DMS 273 treated with DMSO at 0.1 percent for 48 hours (cell line): ENCODE measurements at places on chromosomes 4 and X.

DNA sequence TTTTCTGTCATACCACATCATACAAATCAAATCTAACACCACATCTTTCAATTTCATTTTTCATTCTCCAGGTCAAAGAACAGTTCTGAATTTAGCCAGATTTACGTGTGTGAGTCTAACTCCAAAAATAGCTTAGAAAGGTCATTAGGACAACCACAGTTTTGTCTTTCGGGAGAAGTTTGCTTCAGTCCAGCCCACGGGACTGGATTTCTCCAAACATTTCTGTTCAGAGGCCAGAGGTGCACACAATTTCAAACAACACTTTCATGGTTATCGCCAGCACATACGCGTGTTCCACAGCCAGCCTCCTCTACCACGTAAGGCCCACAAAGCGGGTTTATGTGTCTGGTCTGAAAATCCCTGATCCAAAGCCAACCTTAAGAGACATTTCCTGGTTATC is 65.9 kb downstream of the VEGFC start:
- no peak for DNase-seq

GRCh38 chrX:81377329-81377728 is 175.4 kb downstream of the SH3BGRL start:
- no peak for DNase-seq

GRCh38 chr4:153471698-153472093 is 5.5 kb downstream of the TMEM131L start:
- no peak for DNase-seq

DNA sequence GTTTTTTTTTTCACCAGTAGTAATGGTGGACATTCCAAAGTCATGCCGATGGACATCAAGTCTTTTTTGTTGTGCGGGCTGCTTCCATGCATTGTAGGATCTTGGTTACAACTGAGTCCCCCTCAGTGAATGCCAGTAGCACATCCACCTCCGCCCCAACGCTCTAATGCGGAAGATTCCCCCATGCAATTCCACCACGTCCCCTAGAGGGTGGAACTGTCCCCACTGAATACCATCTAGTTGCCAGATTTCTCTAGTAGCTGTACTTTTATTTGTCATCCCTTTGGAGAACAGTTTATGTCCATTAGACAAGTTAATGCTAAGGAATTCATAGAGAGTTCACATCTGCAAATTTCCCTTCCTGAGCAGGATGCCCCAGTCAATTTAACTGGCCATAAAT is 6.7 kb downstream of the SHISA3 start:
- no peak for DNase-seq

DNA sequence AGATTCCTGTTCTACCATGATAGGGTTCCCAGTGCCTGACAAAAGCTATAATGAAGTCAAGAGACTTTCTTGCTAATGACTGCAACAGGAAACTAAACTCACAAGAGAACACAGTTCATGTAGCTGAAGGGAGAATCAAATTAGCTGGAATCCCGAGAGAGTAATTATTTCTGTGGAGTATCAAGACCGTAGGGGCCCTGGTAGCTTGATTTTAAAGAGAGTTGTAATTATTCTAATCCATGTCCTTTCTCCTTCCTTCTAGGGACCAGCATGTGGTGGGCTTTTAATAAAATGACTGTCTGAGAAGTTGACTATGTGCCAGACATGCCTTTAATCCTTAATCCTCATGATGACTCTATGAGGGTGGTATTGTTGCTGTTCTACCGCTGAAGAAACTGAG is 1.7 kb upstream of the TRPC5OS start:
- no peak for DNase-seq

GRCh38 chr4:46441136-46441859 is 51.4 kb upstream of the GABRA2 start:
- no peak for DNase-seq

DNA sequence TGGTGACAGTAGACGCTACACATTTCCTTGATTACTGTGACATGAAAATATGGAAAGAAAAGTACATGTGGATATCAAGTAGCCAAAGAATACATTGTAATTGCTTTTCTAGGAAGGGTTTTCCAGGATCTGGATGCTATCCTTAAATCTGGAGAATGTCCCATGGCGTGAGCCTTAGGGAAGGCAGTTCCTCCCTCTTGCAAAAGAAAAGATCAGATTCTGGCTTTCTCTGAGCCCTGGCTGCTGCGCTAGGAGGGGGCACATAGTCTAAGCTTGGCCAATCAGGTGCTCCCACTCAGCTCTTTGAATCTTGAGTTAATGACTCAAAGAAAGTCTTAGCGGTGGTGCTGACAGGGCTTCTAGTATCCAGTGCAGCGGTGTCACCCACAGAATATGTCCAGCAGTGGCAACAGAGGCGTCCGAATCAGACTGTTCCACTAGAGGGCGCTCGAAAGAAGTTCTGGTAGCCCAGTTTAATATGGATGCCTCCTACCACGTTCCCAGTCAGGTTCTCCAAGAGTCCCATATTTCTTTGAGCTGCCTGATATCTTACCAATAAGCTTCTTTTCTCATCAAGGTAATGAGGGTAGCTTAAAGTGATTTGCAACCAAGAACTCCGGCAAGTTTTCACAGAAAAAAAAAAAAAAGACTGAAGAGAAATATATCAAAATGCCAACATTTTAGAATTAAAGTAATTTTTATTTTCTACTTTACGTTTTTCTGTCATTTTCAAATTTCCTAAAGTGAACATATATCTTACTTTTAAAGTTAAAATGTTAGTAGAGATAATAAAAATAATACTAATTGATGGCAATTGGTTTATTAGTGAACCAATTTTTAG is 213.4 kb upstream of the S100G start:
- DNase-seq = peak; percentile 37

DNA sequence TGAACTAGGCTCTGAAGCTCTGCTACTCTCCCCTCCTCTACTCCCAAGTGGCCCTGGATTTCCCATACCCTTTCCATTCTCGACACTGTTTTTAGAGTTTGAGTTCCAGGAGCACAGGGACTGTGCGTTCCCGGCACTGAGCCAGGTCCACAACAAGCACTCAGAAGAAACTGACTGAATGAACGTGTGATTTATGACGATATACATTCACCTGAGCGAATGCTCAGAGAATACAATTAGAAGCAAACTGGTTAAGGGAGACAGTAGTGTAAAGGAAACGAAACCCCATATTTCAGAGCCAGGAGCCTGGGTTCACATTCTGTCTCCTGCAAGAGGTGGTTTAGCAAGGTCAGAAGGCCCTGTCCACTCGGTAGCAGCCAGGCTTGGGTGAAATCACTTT is 1.4 kb upstream of the KIAA0232 start:
- DNase-seq = no peak

- no peak for DNase-seq
These were observed 337.3 kb downstream of the CENPC start for GRCh38 chr4:67207941-67208441.

DNA sequence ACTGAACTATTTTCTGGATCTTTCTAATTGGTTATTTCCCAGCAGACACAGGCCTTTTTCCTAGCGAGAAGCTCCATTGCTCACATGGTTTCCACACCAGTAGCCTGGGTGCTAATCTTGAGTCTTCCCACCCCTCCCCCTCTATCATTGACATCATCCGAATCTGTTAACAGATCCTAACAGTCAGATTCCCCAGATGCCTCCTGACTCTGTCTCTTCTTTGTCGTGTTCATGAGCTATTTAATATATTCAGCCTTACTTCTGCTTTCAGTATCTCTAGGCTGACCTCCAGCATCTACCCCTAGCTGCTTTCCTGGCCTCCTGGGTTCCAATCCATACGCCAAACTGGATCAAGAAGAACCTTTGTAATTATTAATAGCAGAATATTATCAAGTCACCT is 85.0 kb downstream of the CLNK start:
- no peak for DNase-seq

DNA sequence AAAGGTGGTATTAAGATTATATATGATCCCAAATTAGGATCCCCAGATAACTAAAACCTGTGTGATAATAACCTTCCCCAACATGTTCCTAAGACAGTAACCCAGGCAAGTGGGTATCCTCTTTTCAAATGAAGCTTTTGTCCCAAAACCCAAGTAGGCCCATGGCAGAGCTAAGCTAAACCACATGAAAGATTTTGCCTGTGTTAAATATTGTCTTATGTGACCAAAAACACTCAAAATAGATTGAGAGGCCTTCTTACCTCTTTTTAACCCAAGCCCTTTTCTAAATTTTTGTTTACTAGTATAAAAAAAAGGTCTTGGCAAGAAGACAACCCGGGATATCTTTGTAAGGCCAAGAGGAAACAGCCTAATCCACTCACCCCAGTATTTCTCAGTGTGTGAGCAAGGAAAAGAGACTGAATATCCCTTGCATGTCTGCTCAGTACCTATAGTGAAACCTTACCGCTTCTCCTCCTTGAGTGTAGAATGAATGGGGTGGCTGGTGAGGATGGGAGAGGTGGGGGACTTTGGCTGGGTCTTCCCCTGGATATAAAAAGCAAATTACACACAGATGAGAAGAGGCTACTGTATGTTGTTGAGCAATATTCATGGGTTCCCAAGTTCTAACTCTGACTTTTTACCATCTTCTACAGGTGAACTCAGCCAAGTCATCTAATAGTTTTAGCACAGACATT is 188.8 kb upstream of the BMP3 start:
- DNase-seq = no peak

- no peak for DNase-seq
These were observed 32.5 kb upstream of the ELF2 start for GRCh38 chr4:139209470-139210063.

DNA sequence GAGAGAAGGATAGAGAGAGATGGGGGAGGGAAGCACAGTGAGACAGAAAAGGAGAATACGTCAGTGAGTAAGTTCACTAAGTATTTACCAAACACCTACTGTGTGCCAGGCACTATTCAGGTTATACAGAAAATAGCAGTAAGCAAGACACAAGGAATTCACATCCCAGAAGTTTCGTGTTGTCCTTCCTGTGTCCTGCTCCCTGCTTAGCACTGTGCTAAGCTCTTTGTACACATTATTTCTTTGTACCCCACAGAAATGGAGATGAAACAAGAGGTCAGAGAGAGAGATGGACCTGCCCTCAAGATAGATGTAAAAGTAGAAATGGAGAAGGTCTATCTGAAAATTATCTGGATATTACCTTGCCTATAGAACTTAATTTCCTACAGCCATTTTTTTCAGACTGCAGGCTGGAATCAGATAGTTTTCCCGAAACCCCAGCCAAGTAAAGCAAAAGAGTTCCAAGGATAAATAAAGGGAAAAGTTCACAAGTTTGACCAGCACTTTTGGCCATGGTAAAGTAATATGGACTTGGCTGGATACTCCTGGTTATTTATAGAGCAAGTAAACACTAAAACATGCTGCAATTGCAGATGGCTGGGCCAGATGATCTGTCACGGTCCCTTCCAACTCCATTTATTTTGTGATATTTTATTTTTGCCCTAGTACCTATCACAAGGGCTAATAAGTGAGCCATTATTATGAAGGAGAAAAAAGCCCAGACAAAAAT is 353.7 kb upstream of the SLC7A11 start:
- no peak for DNase-seq

GRCh38 chr4:56909086-56909894 is 1.6 kb downstream of the REST start:
- no peak for DNase-seq

DNA sequence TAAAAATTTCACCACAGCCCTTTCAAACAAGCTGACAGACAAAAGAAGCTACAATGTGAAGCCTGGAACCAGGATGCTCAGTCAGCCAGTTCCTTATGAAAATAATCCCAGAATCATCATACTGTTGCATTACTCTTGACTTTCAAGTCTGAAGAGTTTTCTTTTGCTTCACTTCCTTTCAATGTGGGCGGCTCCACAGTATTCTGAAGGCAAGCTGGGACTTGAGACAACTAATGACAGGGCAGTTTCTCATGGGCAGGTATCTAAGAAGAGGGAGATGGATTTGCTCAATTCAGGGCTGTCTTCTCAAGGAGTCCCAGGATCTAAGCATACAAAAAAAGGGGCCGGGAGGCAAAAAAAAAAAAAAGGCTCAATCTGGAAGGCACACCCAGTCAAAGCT is 173.4 kb downstream of the PAPSS1 start:
- DNase-seq = no peak

- DNase-seq = no peak
These were observed 25.3 kb downstream of the STEEP1 start for GRCh38 chrX:119539872-119540271.

GRCh38 chr4:3657902-3658529 is 108.2 kb upstream of the ADRA2C start:
- no peak for DNase-seq

- DNase-seq = no peak
These were observed 44.9 kb downstream of the CXCL1 start for GRCh38 chr4:73914071-73914470.

GRCh38 chrX:93580634-93581033 is 92.7 kb downstream of the NAP1L3 start:
- peak; percentile 58 for DNase-seq

DNA sequence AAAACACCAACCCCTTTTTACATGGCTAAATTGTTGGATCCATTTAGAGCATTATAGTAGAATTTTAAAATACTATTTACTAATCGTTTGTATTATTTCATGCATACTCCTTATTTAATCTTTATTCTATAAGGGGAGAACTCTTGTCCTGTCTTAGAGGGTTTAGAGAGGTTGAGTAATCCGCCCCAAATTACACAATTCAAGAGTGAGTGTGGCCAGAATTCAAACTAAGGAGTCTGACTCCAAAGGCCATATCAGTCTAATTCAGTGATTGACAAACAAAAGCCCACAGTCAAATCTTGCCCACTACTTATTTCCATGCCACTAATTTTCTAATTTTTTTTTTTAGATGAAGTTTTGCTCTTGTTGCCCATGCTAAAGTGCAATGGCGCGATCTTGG is 33.7 kb upstream of the NEIL3 start:
- no peak for DNase-seq

GRCh38 chr4:171378323-171378722 is 434.9 kb upstream of the GALNTL6 start:
- DNase-seq = no peak

GRCh38 chrX:48676893-48677270 is 6.7 kb upstream of the WAS start:
- no peak for DNase-seq

DNA sequence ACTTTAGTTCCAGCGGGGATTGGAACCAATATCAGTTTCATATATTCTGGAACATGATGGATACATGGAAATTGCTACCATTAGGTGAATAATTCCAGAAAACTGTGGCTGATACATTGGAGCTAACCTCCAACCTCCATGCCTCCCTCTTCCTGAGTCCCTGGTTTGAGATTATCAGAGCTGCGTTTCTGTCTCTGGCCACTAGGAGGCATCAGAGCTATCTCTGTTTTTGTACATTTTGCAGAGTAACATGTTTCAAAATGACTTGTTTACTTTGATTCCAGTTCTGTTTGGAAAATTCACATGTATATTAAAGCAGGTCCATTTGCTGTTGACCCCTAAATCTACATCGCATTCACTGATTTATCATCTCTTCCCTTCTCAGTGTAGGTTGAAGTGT is 2.4 kb upstream of the RAB40AL start:
- no peak for DNase-seq

GRCh38 chr4:103244251-103244650 is 46.1 kb upstream of the CENPE start:
- no peak for DNase-seq

- DNase-seq = no peak
These were observed 18.7 kb downstream of the RBBP7 start for GRCh38 chrX:16851421-16851820.

- DNase-seq = no peak
These were observed 231.2 kb upstream of the CPEB2 start for GRCh38 chr4:14771094-14771493.

GRCh38 chr4:2848449-2848848 is 4.8 kb downstream of the ADD1 start:
- no peak for DNase-seq

GRCh38 chr4:131091896-131092295 is 1995.9 kb downstream of the C4orf33 start:
- peak; percentile 26 for DNase-seq
